ENCODE measurements at places on chromosomes 3 and 15.

DNA sequence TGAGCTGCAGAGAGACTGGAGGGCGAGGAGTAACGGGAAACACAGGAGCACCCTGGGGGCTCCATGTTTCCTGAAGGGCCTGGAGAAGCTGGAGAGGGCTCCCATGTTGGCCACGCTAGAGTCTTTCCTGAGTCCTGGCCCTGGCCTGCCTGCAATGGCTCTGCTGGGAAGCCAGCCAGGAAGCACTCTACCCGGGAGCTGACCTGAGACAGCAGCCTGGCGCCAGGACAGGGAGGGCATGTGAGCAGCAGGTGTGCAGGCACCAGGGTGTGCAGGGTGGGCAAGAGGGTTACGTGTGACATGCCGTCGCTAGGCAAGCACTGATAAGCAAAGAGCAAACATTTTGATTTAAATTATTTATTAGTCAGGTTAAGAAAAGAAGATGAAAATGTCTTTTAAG lies 301.4 kb downstream of the OCA2 start:
- DNase-seq, result no peak

GRCh38 chr3:185250247-185250646 lies 3.6 kb downstream of the EHHADH start:
- DNase-seq, result no peak

GRCh38 chr15:43517354-43518196 lies at the start of gene MAP1A:
Gene MAP1A (plus strand): TSS chr15:43517608. CDS start chr15:43521474, 3,866 bp downstream.
- no peak for DNase-seq

- no peak for DNase-seq
Observed at GRCh38 chr3:125128861-125129501, 73.2 kb upstream of the HEG1 start.

- no peak for DNase-seq
Observed at GRCh38 chr3:187361835-187362234, 6.3 kb upstream of the RTP4 start.

DNA sequence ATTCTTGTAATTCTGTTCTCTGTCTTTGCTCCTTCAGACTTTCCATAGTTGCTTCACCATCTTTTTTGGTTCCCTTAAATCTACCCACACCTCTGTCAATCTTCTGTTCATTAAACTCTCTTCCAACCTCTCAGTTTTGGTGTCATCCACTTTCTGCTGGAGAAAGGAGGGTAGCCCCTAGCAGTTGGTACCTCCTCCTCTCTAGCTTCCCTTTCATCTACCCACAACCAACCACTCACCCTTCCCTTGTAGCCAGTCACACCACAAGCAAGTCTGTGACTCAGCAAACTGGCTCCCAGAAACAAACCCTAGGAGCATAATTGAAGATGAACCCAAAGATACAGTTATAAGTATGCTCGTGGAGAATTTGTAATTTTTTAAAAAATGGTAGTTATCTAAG lies 318.6 kb downstream of the FHIT start:
- no peak for DNase-seq

GRCh38 chr3:37183375-37183831 lies 9.0 kb upstream of the LRRFIP2 start:
- no peak for DNase-seq

- DNase-seq, result no peak
Observed at GRCh38 chr3:152058856-152059255, 185.4 kb downstream of the SUCNR1 start.

- DNase-seq, result no peak
Observed at GRCh38 chr15:99963096-99963825, 230.0 kb upstream of the LYSMD4 start.

DNA sequence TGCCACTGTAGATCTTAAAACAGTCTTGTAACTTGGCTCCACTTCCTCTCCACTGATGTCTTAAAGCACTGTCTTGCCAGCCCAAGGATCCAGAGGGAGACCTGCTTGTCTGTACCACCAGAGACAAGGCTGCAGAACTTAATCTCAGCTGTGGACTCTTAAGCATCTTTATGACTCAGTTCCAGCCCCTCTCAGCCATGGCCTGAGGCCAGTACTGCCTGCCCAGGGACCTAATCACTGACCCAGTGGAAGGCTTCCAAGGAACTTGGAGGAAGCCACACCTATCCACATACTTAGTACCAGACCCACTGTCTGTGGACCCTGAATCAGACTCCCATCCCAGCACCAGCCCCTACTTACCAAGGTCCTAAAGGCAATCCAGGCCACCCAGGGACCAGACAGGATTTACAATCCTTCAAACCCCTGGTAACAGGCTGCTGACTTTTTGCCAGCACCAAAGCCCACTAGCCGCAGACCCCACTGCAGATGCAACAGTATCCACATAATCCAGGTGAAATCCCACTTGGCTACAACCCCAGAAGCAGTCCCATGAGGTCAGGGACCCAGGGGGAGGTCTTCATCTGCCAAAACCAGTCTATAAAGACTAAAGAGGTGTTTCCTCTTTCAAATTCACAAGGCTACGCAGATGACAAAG lies 41.9 kb upstream of the PRR20G start:
- no peak for DNase-seq

DNA sequence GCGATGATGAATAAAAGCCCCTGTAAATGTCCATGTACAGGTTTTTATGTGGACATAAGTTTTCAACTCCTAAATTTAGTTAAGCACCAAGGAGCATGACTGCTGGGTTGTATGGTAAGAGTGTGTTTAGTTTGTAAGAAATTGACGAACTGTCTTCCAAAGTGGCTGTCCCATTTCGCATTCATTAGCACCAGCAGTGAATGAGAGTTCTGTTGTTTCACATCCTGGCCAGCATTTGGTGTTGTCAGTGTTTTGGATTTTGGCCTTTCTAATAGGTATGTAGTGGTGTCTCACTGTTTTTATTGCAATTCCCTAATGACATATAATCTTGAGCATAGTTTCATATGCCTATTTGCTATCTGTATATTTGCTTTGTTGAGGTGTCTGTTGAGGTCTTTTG lies 3.7 kb downstream of the ZNF621 start:
- no peak for DNase-seq

DNA sequence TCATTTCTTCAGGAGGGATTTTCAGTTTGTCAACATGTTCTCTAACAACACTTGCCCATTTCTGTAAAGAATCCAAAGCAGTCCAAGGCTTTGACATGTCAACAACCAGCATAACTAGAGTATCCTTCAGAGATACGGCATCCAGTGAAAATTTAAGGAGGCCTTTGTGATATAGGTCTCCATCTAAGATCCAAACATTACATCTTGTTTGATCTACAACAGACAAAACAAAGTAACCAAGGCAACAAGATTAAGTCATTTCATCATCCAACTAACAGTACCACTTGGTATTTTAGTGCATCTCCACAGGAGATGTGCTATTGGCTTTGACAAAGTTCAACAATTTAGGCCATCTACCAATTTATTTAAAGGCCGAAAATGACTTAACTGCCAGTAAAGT lies 25.8 kb downstream of the DYNC1LI1 start:
- DNase-seq, result no peak

- no peak for DNase-seq
Observed at GRCh38 chr3:101824702-101825101, 24.6 kb upstream of the NFKBIZ start.

DNA sequence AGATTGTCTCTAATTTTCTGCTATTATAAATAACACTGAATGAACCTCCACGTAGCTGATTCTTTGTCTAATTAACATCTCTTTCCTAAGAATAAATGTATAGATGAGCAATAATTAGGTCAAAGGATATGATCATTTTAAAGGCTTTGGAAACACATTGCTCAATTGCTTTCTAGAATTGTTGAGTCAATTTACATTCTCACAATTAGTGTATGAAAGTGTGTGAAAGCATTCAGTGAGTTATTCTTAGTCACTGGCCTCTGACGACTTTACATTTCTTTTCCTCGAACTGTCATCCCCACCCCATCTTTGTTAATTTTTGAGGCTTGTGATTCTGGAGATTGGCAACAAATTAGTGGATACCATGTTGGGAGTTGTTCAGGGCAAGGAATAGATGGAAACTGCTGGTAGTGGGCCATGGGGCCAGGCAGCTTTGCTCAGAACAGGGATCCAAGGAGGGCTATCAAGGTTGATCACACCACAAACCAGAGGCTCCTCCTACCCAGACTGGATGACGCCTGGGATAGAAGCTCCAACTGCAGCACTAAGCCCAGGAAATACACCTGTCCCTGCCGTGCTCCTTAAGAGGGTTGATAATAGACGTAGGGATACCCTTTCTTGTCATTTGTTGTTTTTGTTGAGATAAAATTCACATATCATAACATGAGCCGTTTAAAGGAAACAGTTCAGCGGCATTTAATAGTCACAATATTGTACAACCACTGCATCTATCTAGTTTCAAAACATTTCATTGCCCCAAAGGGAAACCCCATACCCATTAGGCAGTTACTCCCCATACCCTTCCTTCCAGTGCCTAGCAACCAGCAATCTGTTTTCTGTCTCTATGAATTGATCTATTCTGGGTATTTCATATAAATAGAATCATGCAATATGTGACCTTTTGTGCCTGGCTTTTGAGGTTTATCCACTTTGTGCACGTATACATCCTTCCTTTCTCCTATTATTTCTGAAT lies 27.9 kb downstream of the EIF1B start:
- DNase-seq, result no peak

GRCh38 chr3:42489937-42490227 lies 12.6 kb upstream of the VIPR1 start:
- no peak for DNase-seq

- DNase-seq, result no peak
Observed at GRCh38 chr15:80703965-80704364, 8.9 kb downstream of the ABHD17C start.

- DNase-seq, result no peak
Observed at GRCh38 chr15:62218841-62219240, 53.8 kb upstream of the C2CD4B start.

- DNase-seq, result no peak
Observed at GRCh38 chr15:33675246-33675645, 293.1 kb upstream of the CHRM5 start.

DNA sequence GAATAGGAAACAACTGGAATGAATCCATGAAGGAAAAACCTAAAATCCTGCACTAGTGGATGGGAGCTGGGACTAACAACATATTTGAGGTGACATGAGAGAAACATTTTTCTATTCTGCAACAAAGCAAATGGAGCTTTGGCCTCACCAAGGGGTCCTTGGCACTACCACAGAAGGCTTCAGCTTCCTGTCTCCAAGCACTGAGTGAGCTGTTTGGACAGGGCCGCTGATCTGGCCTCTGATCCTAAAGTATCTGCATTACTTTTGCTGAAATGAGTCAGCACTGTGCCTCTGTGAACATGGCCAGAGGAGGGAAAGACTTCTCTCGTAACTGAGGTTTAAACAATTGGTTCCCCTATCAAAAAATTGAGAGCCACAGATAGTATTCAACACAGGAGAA lies 9.0 kb downstream of the ARPP21 start:
- no peak for DNase-seq

Data from activated T-helper 1 cell treated with anti-CD3 and anti-CD28 coated beads, Interleukin-2, amount 50 U/mL, for 16 hours (primary cell).